ENCODE measurements at places on chromosomes 6 and 20.

- no peak for DNase-seq
Observed at GRCh38 chr6:153214436-153214835, 83.4 kb upstream of the RGS17 start.

- DNase-seq = no peak
Observed at GRCh38 chr6:116595247-116595646, 21.0 kb upstream of the RSPH4A start.

GRCh38 chr6:33280539-33280938, 3.6 kb downstream of the B3GALT4 start:
- DNase-seq = no peak

DNA sequence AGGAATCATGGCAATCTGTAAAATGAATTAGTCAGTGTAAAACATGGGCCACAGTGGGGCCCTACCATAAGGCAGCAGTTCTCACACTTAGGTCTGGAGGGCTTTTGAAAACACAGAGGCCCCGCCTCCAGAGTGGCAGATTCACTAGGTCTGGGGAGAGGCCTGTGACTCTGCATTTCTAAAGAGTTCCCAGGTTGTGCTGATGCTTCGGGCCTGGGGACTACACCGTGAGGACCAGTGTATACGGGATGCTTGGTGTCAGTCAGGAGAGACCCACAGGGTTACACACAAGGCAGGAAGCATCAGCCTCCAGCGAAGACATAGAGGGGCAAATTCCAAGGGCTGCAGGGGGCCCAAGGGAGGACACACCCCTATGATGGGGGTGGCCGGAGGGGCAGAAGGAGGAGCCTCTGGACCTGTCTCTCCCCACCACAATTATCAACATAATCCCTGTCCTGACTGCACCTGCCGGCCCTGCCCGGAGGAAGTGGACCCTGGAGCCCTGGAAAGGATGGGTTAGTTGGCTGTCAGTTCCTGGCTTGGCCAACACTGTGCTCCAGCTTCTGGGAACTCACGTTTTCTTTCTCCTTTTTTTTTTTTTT, 46.7 kb downstream of the FGD2 start:
- DNase-seq = no peak

DNA sequence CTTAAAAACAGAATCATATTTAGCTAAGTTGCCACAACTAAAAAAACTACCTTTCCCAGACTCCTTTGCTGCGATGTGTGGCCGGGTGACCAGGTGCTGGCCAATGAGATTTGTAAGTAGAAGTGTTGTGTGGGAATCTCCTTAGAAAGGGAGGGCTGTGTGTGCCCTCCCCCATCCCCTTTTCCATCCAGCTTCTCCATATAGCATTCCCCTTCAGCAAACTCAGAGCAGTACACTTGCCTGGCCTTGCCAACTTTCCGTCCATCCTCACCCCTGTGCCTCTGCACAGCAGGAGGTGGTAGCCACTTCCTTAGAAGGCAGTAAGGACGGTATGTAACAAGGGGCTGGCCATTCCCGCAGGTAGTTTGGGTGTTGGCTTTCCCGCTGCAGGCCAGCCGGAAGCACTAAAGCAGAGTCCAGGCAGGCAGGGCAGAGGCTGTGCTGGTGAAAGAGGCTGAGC, 22.3 kb upstream of the KCNK16 start:
- DNase-seq = no peak

DNA sequence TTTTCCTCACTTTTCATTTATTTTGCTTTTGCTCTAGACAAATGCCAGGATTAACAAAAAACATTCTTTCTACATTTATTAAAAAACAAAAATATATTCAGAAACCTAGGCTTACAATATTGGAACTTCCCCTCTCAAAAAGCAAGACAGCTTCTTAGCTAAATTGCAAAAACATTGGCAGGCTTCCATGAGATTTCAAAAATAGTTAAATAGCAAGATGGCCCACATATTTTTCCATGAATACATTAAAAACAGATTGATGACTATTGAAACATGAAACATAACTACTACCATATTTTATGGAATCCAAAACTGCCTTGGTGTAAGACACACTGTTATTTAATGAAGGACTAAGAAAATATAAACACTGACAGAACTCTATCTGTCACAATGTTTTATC, 92.0 kb downstream of the LY86 start:
- no peak for DNase-seq

GRCh38 chr6:20417819-20418218, 16.1 kb downstream of the E2F3 start:
- no peak for DNase-seq

GRCh38 chr6:164410017-164410416, 899.4 kb downstream of the C6orf118 start:
- no peak for DNase-seq

- no peak for DNase-seq
Observed at GRCh38 chr20:3262566-3262965, 23.6 kb upstream of the SLC4A11 start.

DNA sequence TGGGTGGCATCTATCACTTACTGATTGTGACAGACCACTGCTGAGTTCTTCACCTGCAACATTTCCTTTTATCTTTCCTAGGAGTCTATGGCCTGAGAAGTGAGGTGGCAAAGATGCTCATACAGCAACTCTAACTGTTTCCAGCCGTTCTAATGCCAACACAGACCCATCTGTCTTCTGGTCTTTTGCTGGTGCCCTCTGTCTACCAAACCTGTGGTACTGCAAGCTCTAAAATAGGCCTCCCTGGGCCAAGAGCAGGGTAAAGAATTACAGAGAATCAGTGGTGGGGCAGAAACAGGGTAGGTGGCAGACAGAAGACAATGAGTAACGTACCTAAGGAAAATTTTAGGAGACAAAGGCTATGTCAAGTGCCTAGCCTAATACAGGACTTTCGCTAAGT, 611.0 kb upstream of the FLRT3 start:
- DNase-seq = no peak
